Colonic mucosa (tissue), 4 donors: ENCODE measurements at places on chromosomes 2 and 18.

GRCh38 chr2:240567137-240567871 lies 980 bp upstream of the RNPEPL1 start:
- DNase-seq = peak; percentile 48

DNA sequence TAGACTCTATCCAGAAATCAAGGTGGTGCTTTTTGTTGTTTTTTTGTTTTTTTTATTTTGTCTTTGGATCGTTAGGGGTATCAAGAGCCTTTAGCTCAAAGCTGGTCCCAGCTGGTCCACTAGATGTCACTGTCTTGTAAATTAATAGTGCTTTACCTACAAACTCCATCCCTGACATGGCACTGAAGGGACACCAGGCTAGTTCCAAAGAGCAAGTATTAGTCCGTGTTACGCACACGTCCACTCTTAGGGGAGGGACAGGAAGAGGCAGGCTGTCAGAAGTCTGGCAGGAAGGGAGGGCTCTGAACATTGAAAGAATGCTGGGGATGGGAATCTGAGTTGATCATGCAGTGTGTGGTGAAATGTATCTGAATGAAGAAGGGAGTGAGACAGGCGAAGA lies 85.9 kb upstream of the CCBE1 start:
- no peak for DNase-seq

DNA sequence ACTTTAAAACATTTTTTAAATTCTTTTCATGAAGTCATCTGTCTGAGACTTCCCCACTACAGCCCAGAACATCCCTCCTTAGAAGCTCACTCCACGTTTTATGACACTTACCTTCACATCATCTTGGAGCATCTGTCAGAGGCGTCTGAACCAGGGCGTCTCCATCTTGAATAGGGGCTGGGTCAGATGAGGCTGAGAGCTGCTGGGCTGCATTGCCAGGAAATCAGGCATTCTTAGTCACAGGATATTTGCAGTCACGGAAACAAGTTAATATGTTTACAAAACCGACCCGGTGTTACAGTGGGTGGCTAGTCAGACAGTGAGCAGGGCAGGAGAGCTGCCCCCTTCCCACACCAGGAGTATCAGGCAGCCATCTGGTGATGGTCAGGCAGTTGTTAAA lies 456.5 kb downstream of the FBXO15 start:
- DNase-seq = no peak

DNA sequence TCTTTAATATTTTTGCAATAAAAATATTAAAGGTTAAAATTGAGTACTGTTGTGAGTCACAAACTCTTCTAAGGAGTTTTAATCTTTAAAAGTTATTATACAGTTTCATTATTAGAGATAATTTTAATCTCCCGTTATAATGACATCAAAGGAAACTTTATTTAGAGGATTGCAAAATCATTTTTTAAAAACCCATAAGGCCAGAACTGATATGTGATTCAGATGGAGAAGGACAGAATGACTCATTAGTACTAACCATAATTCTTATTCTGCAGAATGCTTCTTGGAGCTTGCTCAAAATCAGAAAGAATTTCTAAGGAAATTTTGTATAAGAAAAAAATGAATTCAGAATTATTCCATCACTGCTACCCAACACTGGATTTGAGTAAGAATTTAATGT lies 12.5 kb upstream of the HNRNPLL start:
- DNase-seq = no peak

GRCh38 chr2:85449214-85449588 lies 30.7 kb downstream of the SH2D6 start:
- DNase-seq = no peak

DNA sequence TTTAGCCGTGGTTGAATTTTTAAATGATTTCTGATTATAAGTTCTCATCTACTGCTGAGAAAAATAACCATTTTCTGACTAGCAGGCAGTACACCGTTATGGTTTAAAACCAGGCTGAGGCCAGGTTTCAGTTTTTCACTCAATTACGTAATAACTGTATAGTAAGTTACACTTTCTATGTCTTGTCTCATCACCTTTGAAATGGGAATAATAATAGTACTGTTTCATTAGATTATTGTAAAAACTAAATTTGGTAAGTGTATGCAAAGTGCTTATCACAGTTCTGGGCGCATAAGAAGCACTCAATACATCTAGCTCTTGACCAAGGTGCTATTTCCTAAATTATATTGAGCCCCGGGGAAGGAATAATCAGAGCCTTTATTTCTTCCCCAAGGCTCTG lies 76.8 kb downstream of the LIMS1 start:
- DNase-seq = no peak

GRCh38 chr2:172788871-172789270 lies 53.2 kb downstream of the RAPGEF4 start:
- no peak for DNase-seq

DNA sequence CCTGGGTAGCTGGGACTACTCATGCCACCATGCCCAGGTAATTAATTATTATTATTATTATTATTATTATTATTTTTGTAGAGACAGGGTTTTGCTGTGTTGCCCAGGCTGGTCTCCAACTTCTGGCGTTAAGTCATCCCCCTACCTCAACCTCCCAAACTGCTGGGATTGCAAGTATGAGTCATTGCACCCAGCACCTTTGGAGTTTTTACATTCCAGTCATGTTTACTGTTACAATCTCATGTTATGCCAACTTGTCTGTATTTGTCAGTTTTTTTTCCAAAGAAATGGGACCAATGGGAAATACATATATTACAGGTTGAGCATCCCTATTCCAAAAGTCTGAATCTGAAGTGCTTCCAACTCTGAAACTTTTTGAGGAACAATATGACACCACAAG lies 903.8 kb downstream of the SLC4A3 start:
- DNase-seq = no peak

DNA sequence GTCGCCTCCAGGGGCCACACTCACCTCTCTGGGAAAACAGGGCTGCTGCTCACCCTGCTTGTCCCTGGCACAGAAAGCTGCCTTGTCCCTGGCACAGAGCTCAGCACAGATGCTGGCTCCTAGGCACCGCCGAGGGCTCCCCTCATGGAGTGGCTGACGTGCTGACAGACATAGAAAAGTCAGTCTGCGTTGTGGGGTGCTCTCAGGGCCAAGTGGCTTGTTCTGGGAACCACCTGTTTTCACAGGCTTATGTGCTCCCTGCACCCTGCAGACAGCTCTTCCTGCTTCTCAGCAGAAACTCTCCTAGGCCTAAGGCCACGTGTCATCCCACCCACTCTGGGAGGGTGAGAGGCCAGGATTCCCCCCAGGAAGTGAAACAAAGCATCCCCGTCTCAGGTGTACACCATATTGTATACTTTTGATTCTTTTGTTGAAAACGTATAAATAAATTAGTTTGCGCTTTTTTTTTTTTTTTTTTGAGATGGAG lies 84.7 kb upstream of the TMEM200C start:
- DNase-seq = no peak

- DNase-seq = no peak
Measured at GRCh38 chr18:11498821-11499220, 110.6 kb upstream of the SLC35G4 start.

DNA sequence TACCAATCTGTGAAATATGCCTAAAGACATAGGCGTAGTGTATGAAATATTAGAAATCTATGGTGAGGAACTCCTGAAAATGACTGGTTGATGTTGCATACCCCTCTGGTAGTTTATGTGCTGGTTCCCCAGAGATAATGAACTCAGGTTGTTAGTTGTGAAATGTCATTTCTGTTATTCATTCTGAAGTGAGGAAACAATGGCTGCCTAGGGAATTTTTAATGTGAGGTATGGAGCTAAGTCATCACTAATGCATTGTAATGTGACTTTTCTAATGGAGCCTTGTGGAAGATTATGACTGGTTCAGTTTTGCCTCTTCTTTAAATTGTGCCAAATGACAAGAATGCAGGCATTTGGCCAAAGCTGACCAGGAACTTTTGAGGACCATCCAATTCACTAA lies 61.6 kb upstream of the RAB27B start:
- no peak for DNase-seq

- DNase-seq = no peak
Measured at GRCh38 chr2:11962707-11963328, 216.4 kb downstream of the LPIN1 start.

DNA sequence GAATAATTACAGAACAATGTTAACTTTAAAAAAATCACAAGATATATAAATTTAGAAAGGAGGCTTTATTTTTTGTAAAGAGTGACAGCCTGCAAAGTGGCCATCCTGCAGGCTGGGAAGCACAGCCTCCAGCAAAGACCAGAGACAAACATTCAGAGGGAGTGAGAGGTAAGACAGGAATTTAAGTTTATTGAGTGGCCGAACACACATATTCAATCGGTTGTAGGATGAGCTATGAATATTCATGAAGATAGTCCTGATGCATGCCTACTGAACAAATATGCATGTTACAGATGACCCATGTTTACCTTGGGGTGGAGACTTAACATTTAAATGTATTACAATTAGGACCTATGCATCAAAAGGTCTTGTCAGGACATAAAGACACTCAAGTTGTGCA lies 33.4 kb upstream of the HNRNPA3 start:
- no peak for DNase-seq
